ENCODE measurements at places on chromosomes 4 and X.

GRCh38 chrX:25389266-25389665 is 373.5 kb upstream of the ARX start:
- no peak for DNase-seq

- DNase-seq = no peak
These were observed 201.3 kb downstream of the MAD2L1 start for GRCh38 chr4:119865389-119865788.

- no peak for DNase-seq
These were observed 100.8 kb upstream of the ATXN3L start for GRCh38 chrX:13420545-13421183.

DNA sequence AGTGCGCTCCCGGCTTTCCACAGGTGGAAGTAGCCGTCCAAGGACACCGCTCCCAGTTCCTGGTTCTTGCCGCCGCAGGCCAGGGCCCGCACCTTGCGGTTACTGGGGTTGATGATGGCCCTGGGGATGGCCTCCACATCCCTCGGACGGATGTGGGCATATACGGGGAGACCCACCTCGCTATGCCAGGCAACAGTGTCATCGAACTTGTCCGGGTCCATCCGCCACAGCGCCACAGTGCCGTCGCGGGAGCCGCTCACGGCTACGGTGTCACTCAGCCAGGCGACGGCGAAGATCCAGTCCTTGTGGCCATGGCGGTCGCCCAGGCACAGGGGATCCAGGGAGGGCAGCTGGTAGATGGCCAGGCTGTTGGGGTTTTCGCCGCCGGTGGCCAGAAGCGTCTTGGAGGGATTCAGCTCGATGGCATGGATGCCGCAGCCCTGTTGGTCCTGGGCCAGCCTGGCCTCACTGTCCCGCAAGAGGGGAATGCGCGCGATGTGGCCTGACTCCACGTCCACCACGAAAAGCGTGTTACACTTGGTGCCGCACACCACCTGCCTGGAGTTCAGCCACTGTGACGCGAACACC is 795 bp downstream of the DCAF12L1 start:
- DNase-seq = no peak

- DNase-seq = no peak
These were observed 572.7 kb downstream of the KLHL13 start for GRCh38 chrX:117543885-117544284.

GRCh38 chr4:87843936-87844335 is 11.2 kb downstream of the MEPE start:
- no peak for DNase-seq

GRCh38 chr4:10024303-10024702 is 3.0 kb upstream of the SLC2A9 start:
- DNase-seq = no peak

DNA sequence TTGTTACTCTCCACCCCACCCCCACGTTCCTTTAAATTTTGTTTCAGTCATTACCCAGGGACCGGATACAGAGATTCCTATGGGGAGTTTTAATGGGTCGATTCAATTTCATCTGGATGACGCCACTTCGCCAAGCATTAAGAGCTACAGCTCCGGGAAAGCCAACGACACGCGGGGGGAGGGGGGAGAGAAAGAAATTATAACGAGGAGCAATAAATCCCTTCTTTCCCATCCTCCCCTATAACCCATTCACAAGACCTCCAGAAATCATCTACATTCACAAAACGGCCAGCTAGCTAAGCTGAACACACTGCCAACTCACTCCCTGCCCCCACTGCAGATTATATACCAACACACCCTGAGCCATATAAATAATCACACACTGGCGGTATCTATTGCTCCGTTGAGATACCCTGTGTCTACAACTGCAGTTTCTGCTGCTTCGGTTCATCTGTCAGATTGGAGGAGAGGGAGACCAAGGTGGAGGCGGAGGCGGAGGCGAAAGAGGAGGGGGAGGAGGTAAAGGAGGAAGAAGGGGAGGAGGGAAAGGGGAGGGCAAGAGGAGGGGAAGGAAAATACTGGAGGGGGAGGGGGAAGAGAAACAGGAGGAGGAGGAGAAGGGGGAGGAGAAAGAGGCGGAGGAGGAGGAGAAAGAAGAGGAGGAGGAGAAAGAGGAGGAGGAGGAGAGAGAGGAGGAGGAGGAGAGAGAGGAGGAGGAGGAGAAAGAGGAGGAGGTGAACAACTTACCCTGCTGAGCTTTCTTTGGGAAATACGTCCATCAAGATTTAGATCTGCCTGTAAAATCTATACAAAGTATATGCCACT is 113.9 kb upstream of the VAMP7 start:
- peak; percentile 12 for DNase-seq

DNA sequence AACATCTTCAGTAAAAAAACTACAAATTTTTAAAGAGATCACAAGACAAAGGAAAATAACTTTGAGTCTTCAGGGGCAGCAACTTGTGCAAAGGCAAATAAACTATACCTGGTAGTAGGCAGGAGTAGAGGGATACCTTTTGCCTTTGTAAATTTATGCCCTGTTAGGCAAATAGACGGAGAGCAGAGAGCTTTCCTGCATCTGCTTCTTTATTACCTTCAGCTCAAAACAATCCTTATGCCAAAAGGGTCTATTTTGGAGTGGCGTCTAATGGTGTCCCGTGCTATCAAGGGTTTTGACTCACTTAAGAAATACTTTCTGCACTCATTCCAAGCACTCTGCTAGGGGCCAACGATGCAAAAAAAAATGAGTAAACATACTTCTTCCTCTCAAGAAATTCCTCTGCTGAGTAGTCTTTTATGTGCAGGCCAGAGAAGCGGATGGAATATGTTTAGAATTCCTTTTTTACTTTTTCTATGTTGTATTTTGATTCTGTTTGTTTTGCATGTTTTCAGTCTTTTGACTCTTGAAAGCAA is 131.9 kb downstream of the ANXA5 start:
- no peak for DNase-seq

- DNase-seq = no peak
These were observed 66.1 kb downstream of the CDS1 start for GRCh38 chr4:84648863-84649647.

DNA sequence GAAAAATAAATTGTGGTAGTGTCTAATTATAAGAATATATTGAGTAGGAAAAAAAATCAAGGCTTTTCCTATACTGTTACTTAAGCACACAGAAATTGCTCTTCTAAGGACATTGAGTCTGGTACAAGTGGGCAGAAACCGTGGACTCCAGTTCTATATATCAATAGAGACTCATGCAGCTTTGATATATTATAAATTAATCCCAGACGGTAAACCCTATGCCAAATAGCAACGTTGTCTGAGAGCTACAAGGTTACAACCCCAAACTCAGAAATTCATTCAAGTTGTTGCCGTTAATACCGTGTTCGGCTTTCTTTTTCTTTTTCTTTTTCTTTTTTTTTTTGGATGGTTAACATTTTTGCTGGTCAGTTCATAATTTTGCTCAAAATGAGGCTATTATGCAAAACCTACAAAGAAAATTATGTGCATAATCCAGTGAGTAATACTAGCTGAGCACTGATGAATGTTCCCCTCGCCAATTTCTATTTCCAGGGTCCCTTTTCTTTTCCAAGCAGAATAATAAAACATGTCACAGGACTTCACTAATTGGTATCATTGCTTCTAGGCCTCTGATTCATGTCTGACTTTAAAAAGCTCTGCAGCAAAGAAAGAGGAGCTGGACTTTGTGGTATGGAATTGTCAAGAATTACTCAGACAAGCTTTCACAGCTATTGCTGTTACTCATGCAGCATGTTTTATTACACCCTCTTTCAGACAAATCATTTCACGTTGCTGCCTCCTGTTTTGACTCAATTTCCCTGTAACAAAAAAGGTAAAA is 737.7 kb downstream of the NLGN4X start:
- no peak for DNase-seq

- DNase-seq = no peak
These were observed 184.6 kb downstream of the OR13H1 start for GRCh38 chrX:131728295-131729145.

- no peak for DNase-seq
These were observed 97.2 kb downstream of the MAB21L2 start for GRCh38 chr4:150679018-150679764.

GRCh38 chr4:74038425-74039314 is at the start of gene CXCL3:
TSS of gene CXCL3 (minus strand) at chr4:74038689. CDS start at chr4:74038611, 78 bp downstream.
- DNase-seq = no peak

DNA sequence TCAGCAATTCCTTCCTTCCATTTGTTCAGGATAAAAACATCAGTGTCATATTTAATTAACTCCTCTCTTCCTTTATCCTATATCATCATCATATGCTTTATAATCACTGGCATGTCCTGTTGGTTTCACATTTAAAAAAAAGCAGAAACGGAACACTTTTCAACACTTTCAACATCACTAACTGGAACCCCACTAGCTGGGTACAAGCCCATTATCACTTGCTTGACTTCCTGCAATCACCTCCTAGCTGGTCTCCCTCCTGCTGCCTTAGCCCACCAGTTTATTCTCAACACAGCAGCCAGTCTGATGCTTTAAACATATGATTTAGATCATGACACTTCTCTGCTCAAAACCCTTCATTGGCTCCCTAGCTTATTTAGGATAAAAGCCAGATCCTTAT is 116.4 kb upstream of the LSM6 start:
- DNase-seq = no peak

DNA sequence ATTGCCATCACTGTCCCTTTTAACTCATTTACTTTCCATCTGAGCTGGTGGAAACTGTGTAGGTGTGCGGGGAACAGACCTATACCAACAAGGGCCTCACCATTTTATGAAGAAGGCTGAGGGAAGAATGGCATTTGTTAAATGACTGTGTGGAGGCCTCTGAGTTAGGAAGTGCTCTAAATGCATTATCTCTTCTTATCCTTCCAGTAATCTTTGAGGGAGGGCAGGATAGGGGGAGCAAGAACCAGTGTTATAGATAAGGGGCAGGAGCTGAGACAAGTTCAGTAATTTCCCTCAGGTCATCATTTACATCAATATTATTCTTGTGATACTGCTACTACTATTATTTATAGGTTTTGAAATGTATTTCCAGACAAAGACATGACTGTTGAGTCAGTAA is 122.4 kb upstream of the PDLIM3 start:
- DNase-seq = no peak

DNA sequence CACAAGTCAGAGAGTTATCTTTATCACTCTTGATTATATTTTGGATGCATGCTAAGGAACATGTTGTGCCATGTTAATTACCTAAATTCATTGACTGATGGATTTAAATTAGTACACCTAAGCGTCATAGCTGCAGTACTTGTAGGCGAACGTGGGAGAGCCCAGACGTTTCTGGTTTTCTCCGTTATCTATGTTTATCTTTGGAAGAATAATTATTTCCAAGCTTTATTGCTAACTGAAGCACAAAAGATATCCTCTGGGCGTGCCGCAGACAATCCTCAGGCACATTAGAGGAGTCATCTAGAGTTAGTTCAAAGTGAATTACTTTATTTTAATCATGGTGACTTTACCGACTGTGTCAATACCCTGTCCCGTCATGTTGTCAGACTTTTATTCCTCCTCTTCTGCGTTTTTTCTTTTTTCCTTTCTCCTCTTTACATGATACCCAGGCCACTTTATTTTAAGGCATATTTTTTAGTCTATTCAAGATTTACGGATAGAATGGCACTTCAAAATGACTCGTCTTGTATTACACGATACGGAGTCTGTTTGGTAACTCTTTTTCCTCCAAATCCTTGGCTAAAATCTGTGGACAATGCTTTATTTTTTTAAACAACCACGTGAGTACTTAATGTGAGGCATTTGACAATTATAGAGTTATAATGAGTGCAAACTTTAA is 632.0 kb upstream of the TENM3 start:
- DNase-seq = no peak

DNA sequence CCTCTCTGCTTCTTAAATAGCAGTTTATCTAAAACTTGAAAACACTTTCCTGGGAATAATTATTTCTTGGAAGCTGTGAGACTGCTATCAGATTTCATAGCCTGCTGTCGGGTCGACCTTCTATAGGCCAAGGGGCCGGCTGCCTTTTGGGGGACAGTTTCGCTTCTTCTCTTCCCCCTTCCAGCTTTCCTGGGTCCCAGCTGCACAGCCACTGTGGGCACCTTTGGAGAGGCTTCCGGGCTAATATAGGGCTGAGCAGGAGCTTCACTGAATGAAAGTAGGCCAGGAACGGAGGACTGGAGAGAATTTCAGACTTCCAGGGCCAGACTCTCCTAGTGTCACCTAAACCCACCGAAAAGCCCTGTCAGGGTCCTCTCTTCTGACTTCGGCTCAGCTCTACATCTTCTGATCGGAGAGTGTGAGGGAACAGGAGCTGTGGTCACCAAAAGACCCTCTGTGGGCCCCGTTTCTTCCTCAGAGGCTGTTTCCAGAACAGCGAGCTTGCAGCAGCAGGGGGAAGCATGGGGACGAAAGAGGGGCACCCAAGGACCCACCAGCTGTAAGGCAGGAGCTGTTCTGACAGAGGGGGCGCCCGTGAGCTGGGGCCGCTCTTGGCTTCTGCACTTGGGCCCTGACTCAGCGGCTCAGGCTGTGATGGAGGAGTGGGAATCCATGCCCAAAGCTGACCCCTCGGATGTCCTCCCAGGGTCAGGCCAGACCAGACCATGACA is 620.6 kb downstream of the BCOR start:
- no peak for DNase-seq

DNA sequence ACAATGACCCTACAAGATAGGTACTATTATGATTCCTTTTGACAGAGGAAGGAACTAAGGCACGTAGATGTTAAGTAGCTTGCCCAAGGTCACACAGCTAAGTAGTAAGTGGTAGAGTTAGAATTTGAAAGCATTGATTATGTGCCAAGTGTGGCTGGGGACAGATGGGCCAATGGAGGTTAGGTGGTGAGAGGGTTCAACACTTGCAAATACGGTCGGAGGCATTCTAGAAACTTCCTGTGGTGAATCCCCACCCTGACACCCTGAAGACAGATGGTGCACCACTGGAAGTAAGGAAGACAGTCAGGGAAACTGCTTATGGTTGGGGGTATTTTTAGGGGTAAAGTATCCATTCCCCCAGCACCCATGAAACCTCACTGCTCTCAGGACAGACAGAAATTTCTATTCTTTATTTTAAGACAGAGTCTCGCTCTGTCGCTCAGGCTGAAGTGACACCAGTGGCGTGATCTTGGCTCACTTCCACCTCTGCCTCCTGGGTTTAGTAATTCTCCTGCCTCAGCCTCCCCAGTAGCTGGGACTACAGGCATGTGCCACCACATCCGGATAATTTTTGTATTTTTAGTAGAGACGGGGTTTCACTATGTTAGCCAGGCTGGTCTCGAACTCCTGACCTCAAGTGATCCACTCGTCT is 142.5 kb downstream of the RASL11B start:
- DNase-seq = no peak

DNA sequence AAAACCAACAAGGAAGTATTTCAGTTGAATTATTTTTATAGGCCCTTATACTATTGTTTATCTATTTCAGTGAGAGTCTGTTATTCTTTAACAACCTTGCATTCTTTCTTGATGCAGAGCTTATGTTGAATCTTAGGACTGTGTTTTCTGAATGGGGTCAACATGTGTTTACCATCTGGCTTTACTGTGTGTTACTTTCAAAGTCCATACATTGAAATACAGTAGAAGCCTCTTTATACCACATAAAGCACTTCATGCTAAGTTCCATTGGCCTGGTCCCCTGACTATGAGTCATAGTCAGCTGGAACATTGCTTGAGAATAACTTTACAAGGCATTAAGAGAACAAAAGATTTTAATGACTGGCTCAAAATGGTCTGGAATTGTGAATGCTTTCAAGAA is 152.6 kb downstream of the GASK1B start:
- DNase-seq = no peak

- DNase-seq = no peak
These were observed 6.9 kb downstream of the GAK start for GRCh38 chr4:925171-925570.

- no peak for DNase-seq
These were observed 79.8 kb downstream of the FUNDC1 start for GRCh38 chrX:44462850-44463249.

GRCh38 chr4:184274286-184274951 is 56.7 kb upstream of the ENPP6 start:
- no peak for DNase-seq

- DNase-seq = no peak
These were observed 242.0 kb downstream of the PTTG2 start for GRCh38 chr4:38202242-38202641.
